ENCODE measurements at places on chromosomes 6 and 20. TPM values are rescaled to one million over a fixed set of nuclear protein-coding genes. Genes with fewer than 3 reads are reported as not detected.

DNA sequence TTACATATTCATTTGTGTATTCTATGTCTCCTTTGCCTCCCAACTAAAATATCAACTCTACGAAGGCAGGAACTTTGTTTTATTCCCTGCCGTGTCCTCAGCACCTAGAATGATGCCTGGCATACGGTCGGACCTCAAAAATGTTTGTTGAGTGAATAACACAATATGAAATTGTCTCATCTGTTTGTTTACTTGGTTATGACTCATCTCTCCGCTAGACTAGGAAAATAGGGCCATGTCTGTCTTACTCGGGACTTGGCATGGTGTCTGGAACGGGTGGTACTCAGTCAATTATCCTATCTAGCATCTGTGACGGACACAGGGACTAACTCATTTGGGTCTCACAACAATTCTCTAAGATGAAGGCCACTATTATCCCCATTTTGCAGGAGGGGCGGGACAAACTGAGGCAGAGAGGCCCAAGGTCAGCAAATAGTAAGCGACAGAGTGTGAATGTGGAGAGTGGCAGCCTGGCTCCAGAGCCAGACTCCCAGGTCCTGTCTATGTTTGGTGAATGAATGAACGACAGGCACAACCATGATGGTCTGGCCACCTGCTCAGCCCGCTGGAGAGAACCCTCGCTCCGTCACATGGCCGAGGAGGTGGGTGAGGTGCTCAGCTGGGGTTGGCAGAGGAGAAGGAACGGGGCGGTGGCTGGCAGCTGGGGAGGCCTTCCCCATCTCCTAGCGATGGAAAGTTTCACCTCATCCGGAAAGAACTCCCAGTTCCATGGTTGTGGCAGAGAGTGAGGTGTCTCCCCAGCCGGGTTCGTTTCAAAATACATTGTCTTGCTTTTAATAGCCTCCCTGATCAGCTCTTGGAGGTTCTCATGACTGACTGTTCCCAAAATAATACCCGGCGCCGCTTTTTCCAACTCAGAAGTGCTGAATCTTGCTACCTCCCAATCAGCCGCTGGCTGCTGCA, 27.6 kb upstream of the NFATC2 start:
- no peak overlapping the region for H3K27ac ChIP-seq
- H3K4me3 ChIP-seq, result no peak overlapping the region
- peaks cover 5% of the 10 kb centered on the region for H3K36me3 ChIP-seq
- peaks cover 13% of the 10 kb centered on the region for H3K27me3 ChIP-seq
- H3K4me1 ChIP-seq, result peaks cover 2% of the 10 kb centered on the region

- no peaks in the 10 kb centered on the region for H3K36me3 ChIP-seq
- peaks cover 3% of the 10 kb centered on the region for H3K27me3 ChIP-seq
- no peak overlapping the region for H3K27ac ChIP-seq
- H3K4me3 ChIP-seq, result no peak overlapping the region
Measured at GRCh38 chr6:135673501-135674309, 176.2 kb upstream of the AHI1 start.

GRCh38 chr6:38141085-38141484, 321.6 kb downstream of the ZFAND3 start:
- H3K4me1 ChIP-seq, result peaks cover 43% of the 10 kb centered on the region
- no peaks in the 10 kb centered on the region for H3K36me3 ChIP-seq
- no peak overlapping the region for H3K27ac ChIP-seq
- DNase-seq, result no peak
- H3K27me3 ChIP-seq, result no peaks in the 10 kb centered on the region
- no peak overlapping the region for H3K4me3 ChIP-seq

DNA sequence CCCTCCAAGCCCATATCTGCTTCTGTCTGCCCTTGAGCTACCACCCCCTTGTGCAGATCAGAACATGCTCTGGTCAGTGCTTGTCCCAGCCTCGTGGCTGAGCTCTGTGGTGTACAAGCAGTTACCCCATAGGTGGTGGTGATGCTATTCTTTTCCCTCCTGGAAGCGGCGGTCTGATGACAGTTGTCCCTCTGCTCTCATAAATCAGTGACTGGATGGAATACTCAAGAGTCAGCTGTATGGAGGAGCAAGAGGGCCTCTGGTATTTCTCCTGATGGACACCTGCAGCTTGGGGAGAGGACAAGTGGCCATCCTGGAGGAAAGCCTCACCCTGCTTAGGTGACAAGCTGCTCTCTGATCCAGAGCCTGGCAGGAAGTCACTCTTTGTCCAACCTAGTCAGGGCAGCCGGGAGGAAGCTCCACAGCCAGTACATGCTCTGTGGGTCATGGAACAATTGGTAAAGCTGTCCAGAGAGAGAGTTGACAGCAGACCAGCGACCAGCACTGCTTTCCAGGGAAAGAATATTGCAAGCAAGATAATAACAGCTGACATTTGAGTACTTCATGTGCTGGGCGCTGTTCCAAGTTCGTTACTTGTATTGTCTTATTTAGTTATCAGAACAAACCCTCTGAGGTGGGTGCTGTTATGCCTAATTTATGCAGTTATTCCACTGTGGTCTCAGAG, 47.1 kb downstream of the SCAND1 start:
- H3K27ac ChIP-seq, result no peak overlapping the region
- no peak for DNase-seq
- peaks cover 4% of the 10 kb centered on the region for H3K36me3 ChIP-seq
- H3K4me3 ChIP-seq, result no peak overlapping the region

- no peak for DNase-seq
- no peak overlapping the region for H3K27ac ChIP-seq
- no peak overlapping the region for H3K4me3 ChIP-seq
- H3K36me3 ChIP-seq, result no peaks in the 10 kb centered on the region
Measured at GRCh38 chr6:130858498-130859160, 31.4 kb downstream of the SMLR1 start.

DNA sequence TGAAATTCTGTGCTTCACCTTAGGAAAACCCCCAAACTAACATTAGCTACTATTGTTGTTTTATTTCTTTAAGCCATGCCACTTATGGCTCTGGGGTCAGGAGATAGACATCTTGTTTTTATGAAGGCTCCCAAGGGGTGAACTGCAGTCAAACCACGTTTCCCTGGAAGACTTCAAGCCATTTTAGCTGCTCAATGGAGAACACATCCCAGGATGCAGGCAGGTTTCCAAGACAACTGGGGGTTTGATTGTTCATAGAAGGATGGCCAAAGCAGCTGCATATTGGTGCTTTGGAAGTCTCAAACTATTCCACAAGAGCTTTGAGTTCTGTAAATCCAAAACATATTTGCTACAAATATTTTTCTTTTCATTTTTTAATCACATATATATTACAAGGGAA, 818.0 kb downstream of the MAFB start:
- H3K36me3 ChIP-seq, result no peaks in the 10 kb centered on the region
- no peak for DNase-seq
- no peak overlapping the region for H3K27ac ChIP-seq
- H3K4me3 ChIP-seq, result no peak overlapping the region
- peaks cover 4% of the 10 kb centered on the region for H3K4me1 ChIP-seq

- H3K27me3 ChIP-seq, result no peaks in the 10 kb centered on the region
- H3K27ac ChIP-seq, result peak overlapping the region; percentile 70
- no peak for DNase-seq
- H3K4me3 ChIP-seq, result no peak overlapping the region
Measured at GRCh38 chr6:135089901-135090300, 35.3 kb upstream of the HBS1L start.

GRCh38 chr6:31629014-31629413, 8.5 kb downstream of the PRRC2A start:
- H3K27ac ChIP-seq, result no peak overlapping the region
- H3K36me3 ChIP-seq, result peaks cover 39% of the 10 kb centered on the region
- peaks cover 20% of the 10 kb centered on the region for H3K4me1 ChIP-seq
- H3K4me3 ChIP-seq, result no peak overlapping the region
- DNase-seq, result no peak

The PI3 gene
- not detected for total RNA-seq

The GATA5 gene
- total RNA-seq, result not detected

The CST5 gene
- not detected for total RNA-seq

The PSORS1C2 gene
- total RNA-seq, result not detected

The HSPA1A gene
- total RNA-seq, result 160 TPM

Data from natural killer cell treated with Interleukin-12 subunit alpha and Interleukin-12 subunit beta and Interleukin-15 and Interleukin-18, amount 100 ng/mL, for 72 hours (primary cell).